ENCODE measurements at places on chromosomes 6 and 20. TPM values are rescaled to one million over a fixed set of nuclear protein-coding genes. Genes with fewer than 3 reads are reported as not detected.

The SLC52A3 gene
- total RNA-seq, result 0.60 TPM

The MROH8 gene
- 0.70 TPM for total RNA-seq

The MCHR2 gene
- not detected for total RNA-seq

The MLN gene
- not detected for total RNA-seq

The CDH4 gene
- total RNA-seq, result 10.3 TPM

The FNDC1 gene
- 0.08 TPM for total RNA-seq

The KHDC3L gene
- total RNA-seq, result not detected

The TMEM244 gene
- total RNA-seq, result not detected

The DYNLT2 gene
- total RNA-seq, result 0.59 TPM

The HSPA1L gene
- total RNA-seq, result 1.4 TPM

The CUL7 gene
- total RNA-seq, result 8.6 TPM

The GJA1 gene
- total RNA-seq, result 65.5 TPM

The GLP1R gene
- not detected for total RNA-seq

The SPTLC3 gene
- not detected for total RNA-seq

The NRN1 gene
- 0.95 TPM for total RNA-seq

The RAB44 gene
- total RNA-seq, result 0.04 TPM

The CST2 gene
- 1.6 TPM for total RNA-seq

The CPXM1 gene
- total RNA-seq, result 0.04 TPM

The MAS1 gene
- total RNA-seq, result not detected

The SIM1 gene
- total RNA-seq, result not detected

The RALY gene
- total RNA-seq, result 150 TPM

The CLDN20 gene
- total RNA-seq, result not detected

The SLC32A1 gene
- not detected for total RNA-seq

The EYA4 gene
- 7.5 TPM for total RNA-seq

Measured in A549 treated with dexamethasone at 1 μM for 4 hours (cell line).